NCI-H1417 (cell line): ENCODE measurements at places on chromosomes 4 and X.
A peak's percentile ranks its signal among the peaks of the same experiment; 100 is the strongest.

- no peak for DNase-seq
Observed at GRCh38 chr4:156252358-156252921, 298.8 kb upstream of the CTSO start.

- DNase-seq, result no peak
Observed at GRCh38 chr4:38715050-38715449, 51.1 kb downstream of the KLF3 start.

DNA sequence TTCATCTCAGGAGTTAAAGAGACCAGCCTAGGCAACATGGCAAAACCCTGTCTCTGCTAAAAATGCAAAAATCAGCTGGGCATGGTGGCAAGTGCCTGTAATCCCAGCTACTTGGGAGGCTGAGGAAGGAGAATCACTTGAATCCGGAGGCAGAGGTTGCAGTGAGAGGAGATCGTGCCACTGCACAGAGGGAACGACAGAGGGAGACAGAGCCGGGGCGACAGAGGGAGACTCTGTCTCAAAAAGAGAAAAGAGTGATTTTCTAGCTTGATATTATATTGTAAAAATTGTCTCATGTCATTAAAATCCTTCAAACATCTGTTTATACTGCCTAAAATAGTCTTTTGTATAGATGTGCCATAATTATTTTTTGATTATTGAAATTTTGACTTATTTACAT lies 225.4 kb upstream of the AGA start:
- DNase-seq, result no peak

DNA sequence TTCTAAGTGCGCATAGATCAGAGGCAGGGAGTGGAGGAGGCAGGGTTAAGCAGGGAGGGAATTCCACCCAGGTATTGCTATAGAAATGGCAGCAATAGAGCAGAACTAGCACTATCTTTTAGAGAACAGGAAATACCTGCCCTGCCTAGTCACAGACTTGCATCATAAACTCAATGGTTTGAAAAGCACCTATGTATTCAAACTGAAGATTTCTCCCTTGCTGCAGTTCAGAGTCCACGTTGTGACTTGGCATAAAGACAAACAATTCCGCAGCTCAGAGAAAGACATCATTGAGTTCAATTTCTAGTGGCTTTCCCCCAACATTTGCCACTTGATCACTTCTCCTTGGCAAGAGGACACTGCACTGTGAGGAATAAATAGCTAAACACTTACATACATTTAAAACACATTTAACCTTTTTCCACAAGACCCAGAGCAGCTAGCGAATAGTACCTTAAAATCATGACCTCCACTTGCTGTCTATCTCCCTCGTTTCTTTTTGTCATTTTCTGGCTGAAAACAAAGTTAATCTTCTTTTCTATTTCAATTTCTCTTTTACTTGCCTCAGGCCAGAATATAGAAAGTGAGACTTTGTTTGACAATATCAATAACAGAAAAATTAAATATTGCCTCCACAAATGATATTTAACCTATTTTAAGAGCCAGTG lies 42.4 kb downstream of the SLC7A11 start:
- peak; percentile 24 for DNase-seq

- DNase-seq, result no peak
Observed at GRCh38 chr4:68797618-68798017, 18.2 kb upstream of the UGT2B10 start.

- DNase-seq, result peak; percentile 16
Observed at GRCh38 chr4:95472534-95472933, 76.2 kb downstream of the UNC5C start.

DNA sequence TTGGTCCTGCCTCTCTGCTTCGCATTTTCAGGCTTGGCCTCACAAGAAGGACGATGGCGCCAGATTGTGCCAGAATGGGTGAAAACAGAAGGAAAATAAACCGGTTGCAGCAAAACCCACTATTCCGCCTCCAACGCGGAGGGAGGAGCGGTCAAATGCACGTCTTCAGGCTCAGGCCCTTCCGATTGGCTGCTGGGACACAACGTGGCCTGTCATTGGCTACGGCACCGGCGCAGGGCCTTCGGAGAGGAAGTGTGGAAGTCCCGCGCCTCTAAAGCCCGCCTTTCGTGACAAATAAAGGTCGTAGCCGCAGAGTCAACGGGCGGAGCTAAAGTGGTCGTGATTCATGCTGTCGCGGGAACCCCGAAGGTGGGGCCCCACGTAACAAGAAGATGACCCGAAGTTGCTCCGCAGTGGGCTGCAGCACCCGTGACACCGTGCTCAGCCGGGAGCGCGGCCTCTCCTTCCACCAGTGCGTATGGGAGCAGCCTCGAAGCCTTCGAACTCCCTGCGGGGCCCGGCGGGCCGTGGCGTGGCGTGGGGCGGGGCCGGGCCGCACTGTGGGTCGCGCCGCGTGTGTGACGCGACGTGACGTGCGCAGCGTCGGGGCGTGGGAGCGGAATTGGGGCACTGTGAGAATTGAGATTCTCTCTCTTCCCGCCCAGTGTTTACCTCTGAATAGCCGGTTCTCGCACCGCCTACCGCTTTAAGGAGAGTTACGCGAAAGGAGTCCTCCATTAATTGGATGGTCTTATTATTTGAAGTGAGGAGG lies at the start of gene THAP9:
Gene THAP9 (plus strand): TSS at position 325 of the 772 bp plus-strand sequence. CDS start 68 bp downstream, at position 393.
- DNase-seq, result peak; percentile 99

DNA sequence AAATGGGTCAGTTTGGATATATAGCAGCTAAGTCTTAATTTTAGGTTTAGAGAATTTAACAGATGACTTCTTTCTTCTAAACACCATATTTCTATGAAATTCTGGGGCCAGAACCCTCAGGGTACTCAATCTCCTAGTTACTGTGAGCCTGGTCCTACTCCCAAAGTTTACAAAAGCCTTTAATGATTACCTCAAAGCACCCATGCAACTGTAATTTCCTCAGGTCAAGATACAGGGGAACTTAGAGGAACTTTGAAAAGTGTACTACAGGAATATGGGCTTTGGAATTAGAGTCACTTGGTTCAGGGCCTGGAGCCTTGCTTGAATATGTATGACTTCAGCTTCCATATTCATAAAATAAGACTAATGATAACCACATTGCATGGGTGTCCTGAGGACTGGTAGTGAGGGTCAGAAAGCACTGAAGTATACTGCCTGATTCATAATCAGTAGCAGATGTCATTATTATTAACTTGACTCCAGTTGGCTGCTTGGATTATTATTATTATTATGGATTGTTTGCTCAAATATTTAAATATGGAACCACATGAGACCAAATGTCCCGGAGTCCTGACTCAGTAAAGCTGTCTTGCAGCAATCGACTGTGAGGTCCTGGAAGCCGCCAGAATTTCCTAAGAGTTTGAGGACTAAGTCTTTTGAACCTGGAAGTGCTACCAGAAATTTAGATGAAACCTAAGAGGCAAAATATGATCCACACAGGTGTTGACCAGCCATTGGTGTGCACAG lies 2.0 kb upstream of the ADH7 start:
- DNase-seq, result no peak

- DNase-seq, result no peak
Observed at GRCh38 chrX:129262912-129263311, 260.4 kb downstream of the SMARCA1 start.

GRCh38 chr4:171646984-171647383 lies 166.2 kb upstream of the GALNTL6 start:
- DNase-seq, result no peak

- DNase-seq, result no peak
Observed at GRCh38 chr4:52954560-52955170, 92.5 kb downstream of the RASL11B start.

- DNase-seq, result no peak
Observed at GRCh38 chr4:159498446-159499115, 395.7 kb downstream of the RAPGEF2 start.

GRCh38 chrX:151523351-151523750 lies 40.1 kb upstream of the PASD1 start:
- DNase-seq, result no peak

- DNase-seq, result no peak
Observed at GRCh38 chr4:76060506-76060905, 14.0 kb upstream of the ART3 start.
